ENCODE measurements at places on chromosomes 7 and 10.

- no peak for DNase-seq
Measured at GRCh38 chr10:77191324-77192049, 446.1 kb downstream of the KCNMA1 start.

DNA sequence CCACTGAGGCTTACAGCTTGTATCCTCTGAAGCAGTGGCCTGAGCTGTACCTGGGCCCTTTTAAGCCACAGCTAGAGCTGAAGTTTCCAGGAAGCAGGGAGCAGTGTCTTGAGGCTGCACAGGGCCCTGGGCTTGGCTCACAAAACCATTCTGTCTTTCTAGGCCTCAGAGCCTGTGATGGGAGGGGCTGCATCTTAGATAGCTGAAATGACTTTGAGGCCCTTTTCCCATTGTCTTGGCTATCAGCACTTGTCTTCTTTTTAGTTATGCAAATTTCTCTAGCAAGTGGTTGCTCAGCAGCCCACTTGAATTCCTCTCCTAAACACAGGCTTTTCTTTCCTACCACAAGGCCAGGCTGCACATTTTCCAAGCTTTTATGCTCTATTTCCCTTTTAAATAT lies 864.2 kb downstream of the REEP3 start:
- no peak for DNase-seq

- no peak for DNase-seq
Measured at GRCh38 chr10:37535459-37536246, 321.8 kb downstream of the ZNF248 start.

GRCh38 chr10:50554995-50555568 lies 68.7 kb downstream of the SGMS1 start:
- DNase-seq: no peak

DNA sequence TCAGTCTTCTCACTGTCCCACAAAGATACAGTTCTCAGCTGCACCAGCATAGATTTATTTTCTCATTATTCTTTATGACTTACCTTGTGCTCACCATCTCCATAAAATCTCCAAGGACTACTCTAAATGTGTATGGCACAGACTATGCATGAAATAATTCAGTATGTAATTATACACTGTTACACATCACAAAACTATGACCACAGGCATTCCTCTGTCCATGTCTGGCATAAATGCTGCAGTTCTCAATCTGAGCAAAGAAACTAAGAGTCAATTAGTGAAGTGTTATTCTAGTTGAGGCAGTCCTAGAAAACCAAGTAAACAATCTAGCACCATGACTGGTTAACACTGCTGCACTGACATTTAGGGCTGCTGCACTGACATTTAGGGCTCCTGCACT lies 2.7 kb downstream of the CYCS start:
- DNase-seq: no peak

- no peak for DNase-seq
Measured at GRCh38 chr10:102135956-102136526, 3.2 kb downstream of the PPRC1 start.

DNA sequence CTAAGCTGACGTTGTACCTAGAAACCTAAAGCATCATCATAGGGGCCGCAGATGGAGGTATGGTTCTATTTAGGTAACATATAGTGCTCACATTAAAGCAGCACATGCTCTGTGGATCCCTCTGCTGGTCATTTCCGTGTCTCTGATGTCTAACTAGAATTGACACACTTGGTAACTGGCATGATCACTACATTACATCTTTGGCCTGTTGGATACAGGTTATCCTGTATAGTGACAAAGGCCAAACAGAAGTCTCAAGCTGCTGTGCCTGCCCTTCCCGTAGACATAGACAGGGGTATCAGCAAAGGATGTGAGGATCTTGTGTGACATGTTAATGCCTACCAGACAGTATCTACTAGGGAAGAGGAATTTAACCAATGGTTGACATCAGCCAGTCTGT lies 51.2 kb downstream of the KIF5B start:
- no peak for DNase-seq

DNA sequence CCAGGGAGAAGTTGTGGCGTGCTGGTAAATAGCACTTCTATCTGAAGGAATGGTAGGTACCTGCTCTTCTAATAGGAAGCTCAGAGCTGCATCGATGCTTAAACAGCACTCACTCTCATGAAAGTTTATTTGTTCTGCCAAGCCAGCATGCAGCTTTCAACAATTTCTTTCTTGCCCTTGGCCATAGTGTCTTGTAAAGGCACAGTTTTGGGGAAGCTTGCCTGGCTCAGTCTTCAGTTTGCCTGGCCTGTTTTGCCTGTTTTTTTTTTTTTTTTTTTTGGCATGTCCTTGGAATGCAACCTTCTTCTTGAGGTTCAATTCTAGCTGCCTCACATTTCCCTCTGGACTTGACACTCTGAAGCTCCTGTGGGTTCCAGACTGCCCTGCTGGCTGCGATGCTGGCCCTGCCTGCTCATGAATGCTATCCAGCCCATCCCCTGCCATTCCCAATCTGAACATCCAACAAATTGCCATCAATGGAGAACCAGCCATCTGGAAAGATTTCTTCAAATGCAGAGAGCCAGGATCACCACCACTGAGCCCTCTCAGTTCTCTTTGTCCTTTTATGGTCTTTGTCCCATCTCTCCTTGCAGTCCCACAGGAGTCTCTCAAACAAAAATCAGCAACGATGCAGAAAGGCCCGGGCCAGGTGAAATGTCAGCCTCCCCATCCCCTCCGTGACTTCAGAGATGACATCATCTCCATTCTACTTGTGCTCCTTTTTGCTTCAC lies 133.9 kb downstream of the ANLN start:
- no peak for DNase-seq

- no peak for DNase-seq
Measured at GRCh38 chr7:50533866-50534265, 31.3 kb downstream of the DDC start.

DNA sequence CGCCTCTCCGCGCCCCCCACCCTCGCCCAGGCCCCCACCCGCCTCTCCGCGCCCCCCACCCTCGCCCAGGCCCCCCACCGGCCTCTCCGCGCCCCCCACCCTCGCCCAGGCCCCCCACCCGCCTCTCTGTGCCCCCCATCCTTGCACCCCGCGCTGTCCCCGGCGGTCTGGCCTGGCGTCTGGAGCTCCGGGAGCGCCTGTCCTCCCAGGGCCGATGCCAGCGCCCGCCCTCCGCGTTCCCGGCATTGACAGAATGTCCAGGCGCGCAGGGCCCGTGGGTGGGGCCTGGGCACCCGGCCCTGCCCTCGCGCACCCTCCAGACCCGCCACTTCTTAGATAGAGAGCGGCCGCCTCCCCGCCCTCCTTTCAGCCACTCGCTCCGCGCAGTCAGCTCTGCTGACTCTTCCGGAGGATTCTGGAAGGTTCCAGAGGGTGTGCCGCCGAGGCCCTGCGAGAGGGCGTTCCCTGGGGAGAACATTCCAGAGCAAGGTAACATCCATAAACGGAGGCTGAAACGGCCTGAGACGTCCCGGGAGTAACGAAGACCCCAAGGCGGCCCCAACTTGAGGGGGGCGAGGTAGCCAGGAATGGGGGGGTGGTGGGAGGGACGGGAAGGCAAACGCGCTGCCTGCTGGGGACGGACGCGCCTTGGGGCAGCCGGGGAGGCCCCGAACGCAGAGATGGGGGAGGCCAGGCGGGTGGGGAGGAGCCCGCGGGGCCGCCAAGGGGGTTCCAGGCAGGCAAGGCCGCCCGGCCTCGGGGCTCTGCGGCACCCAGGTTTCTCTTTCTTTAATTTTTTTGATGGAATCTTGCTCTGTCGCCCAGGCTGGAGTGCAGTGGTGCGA lies 117.8 kb downstream of the DYNC2I1 start:
- no peak for DNase-seq

- DNase-seq: no peak
Measured at GRCh38 chr10:128147669-128148068, 21.4 kb upstream of the MKI67 start.

GRCh38 chr7:127997226-127997922 lies 33.9 kb downstream of the LRRC4 start:
- DNase-seq: no peak

Measured in CD4-positive, alpha-beta T cell (primary cell).